ENCODE measurements at places on chromosomes 5 and 9.

DNA sequence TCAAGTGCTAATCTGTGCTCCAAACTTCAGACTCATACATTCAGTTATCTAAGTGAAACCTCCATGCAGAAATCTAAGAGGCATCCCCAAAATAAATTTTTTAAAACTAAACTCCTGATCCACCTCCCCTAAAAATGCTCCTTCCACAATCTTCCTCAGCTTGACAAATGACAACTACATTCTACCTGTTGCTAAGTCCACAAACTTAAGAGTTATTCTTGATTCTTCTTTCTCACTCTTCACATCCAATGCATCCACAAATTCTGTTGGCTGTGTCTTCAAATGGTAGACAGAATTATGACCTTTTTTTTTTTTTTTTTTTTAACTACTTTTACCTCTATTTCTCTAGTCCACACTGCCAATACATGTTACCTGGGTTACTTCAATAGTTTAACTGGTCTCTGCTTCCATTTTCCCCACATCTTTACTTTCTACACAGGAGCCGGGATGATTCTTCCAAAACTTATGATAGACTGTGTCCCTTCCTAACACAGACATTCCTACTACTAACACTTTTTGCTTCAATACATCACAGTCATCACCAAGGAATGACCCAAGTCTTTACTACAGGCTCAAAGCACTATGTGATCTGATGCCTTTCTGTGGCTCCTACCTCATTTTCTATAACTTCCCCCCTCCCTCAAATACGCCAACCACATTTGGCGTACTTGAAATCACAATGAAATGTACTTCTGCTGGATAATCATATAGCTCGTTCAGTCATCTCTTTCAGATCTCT is 143.6 kb downstream of the PDE4D start:
- no peak for DNase-seq

- no peak for DNase-seq
These were observed 121.2 kb downstream of the PHF2 start for GRCh38 chr9:93697352-93698139.

GRCh38 chr9:33162721-33163311 is 4.3 kb downstream of the B4GALT1 start:
- no peak for DNase-seq

- DNase-seq = peak; percentile 64
These were observed 38.9 kb downstream of the MED27 start for GRCh38 chr9:132040808-132041207.
